ENCODE measurements at places on chromosomes 16 and 17. TPM values are rescaled to one million over a fixed set of nuclear protein-coding genes. Genes with fewer than 3 reads are reported as not detected.

- no peak for DNase-seq
- peaks cover 6% of the 10 kb centered on the region for H3K4me1 ChIP-seq
- no peak overlapping the region for H3K4me3 ChIP-seq
- no peaks in the 10 kb centered on the region for H3K27me3 ChIP-seq
- H3K36me3 ChIP-seq = no peaks in the 10 kb centered on the region
- H3K27ac ChIP-seq = no peak overlapping the region
Observed at GRCh38 chr16:49485663-49486062, 112.1 kb downstream of the C16orf78 start.

- H3K4me1 ChIP-seq = no peaks in the 10 kb centered on the region
- H3K27me3 ChIP-seq = peaks cover 3% of the 10 kb centered on the region
- no peak overlapping the region for H3K27ac ChIP-seq
Observed at GRCh38 chr17:65184235-65184959, 47.2 kb downstream of the RGS9 start.

GRCh38 chr17:8656693-8657092 lies 26.2 kb upstream of the MYH10 start:
- H3K36me3 ChIP-seq = no peaks in the 10 kb centered on the region
- H3K27me3 ChIP-seq = peaks cover 5% of the 10 kb centered on the region
- H3K4me3 ChIP-seq = no peak overlapping the region
- H3K4me1 ChIP-seq = no peaks in the 10 kb centered on the region
- no peak overlapping the region for H3K27ac ChIP-seq
- no peak for DNase-seq

GRCh38 chr17:77893144-77894044 lies 65.1 kb upstream of the TNRC6C start:
- no peaks in the 10 kb centered on the region for H3K27me3 ChIP-seq
- peaks cover 1% of the 10 kb centered on the region for H3K4me1 ChIP-seq
- H3K4me3 ChIP-seq = no peak overlapping the region
- no peak overlapping the region for H3K27ac ChIP-seq
- H3K36me3 ChIP-seq = no peaks in the 10 kb centered on the region

- H3K4me1 ChIP-seq = peaks cover 37% of the 10 kb centered on the region
- H3K27me3 ChIP-seq = no peaks in the 10 kb centered on the region
- DNase-seq = no peak
- H3K4me3 ChIP-seq = no peak overlapping the region
Observed at GRCh38 chr17:57350266-57350665, 93.9 kb downstream of the MSI2 start.

- no peaks in the 10 kb centered on the region for H3K36me3 ChIP-seq
- H3K27ac ChIP-seq = no peak overlapping the region
- H3K4me1 ChIP-seq = no peaks in the 10 kb centered on the region
Observed at GRCh38 chr16:72474501-72475123, 302.7 kb upstream of the PMFBP1 start.

GRCh38 chr17:49196520-49196919 lies 13.9 kb downstream of the GNGT2 start:
- no peaks in the 10 kb centered on the region for H3K36me3 ChIP-seq
- no peaks in the 10 kb centered on the region for H3K4me1 ChIP-seq
- no peak for DNase-seq
- H3K4me3 ChIP-seq = no peak overlapping the region

GRCh38 chr16:73610160-73610559 lies 562.2 kb upstream of the ZFHX3 start:
- no peaks in the 10 kb centered on the region for H3K36me3 ChIP-seq
- no peak overlapping the region for H3K27ac ChIP-seq
- no peaks in the 10 kb centered on the region for H3K27me3 ChIP-seq
- DNase-seq = no peak

DNA sequence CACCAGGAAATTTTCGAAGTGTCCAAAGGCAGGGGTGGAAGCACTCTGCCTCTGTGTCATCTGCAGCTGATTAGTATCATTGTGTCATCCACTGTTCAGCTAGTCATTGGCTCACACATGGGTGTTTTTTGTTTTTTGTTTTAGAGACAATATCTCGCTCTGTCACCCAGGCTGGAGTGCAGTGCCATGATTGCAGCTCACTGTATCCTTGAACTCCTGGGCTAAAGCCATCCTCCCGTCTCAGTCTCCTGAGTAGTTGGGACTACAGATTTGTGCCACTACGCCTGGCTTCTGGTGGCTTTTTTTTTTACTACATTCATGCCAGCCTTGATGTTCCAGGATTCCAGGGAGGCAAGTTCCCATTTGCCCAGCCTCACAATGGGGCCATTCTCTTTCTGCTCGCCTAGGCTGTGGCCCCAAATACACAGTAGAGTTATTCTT lies 32.5 kb upstream of the MYO18A start:
- no peaks in the 10 kb centered on the region for H3K36me3 ChIP-seq
- H3K27me3 ChIP-seq = no peaks in the 10 kb centered on the region
- H3K27ac ChIP-seq = no peak overlapping the region
- no peak for DNase-seq
- no peaks in the 10 kb centered on the region for H3K4me1 ChIP-seq

DNA sequence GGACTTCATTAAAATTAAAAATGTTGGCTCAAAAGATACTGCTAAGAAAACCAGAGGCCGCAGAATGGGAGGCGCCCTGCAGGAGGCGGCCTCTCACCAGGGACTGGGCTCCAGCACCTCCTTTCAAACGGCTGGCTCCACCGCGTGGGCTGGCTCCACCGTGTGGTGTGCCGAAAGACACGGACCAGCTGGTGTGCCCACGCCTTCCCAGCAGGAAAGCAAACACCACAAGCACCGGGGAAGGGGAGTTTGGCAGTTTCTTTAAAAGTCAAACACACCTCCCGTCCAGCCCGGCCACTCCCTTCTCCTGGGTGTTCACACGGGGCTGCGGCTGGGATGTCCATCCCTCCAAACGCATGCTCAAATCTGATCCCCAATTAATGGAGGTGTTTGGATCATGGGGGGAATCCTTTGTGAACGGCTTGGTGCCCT lies 13.9 kb downstream of the HAGH start:
- no peak overlapping the region for H3K27ac ChIP-seq
- H3K4me1 ChIP-seq = no peaks in the 10 kb centered on the region
- no peaks in the 10 kb centered on the region for H3K27me3 ChIP-seq
- no peak overlapping the region for H3K4me3 ChIP-seq
- H3K36me3 ChIP-seq = peaks cover 66% of the 10 kb centered on the region

DNA sequence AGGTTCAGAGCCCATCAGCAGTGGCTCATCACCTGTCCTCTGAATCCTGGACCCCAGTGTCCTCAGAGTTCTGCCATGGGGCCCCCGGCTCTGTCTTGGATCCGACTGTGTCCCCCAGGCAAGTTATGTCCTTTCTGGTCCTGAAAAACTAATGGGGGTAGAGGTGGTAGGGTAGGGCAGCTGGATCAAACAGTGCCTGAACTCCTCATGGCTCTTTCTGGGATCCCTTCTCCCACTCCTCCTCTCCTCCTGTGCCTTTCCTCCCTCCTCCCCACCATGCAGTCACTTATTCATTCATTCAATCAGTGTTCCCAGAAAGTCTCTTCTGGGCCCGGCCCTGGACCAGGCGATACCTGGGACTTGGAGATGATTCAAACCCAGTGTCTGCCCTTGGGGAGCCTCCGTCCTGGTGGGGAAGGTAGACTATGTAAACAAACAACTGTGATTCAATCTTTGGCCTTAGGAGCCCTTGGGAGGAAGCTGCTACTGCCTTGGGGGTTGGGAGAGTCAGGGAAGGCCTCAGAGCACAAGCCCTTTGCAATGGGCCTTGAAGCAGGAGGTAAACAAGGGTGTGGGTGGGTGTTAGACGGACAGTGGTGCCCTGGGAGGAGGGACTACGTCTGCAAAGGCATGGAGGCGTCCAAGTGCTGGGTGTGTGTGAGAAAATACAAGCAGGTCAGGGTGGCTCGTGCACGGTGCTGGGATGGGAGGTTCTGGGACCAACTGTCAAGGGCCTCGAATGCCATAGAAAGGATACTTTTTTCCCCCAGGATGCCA lies 6.4 kb upstream of the FAM83G start:
- no peak overlapping the region for H3K27ac ChIP-seq
- no peaks in the 10 kb centered on the region for H3K4me1 ChIP-seq
- peak; percentile 7 for DNase-seq
- no peak overlapping the region for H3K4me3 ChIP-seq
- no peaks in the 10 kb centered on the region for H3K36me3 ChIP-seq
- no peaks in the 10 kb centered on the region for H3K27me3 ChIP-seq

DNA sequence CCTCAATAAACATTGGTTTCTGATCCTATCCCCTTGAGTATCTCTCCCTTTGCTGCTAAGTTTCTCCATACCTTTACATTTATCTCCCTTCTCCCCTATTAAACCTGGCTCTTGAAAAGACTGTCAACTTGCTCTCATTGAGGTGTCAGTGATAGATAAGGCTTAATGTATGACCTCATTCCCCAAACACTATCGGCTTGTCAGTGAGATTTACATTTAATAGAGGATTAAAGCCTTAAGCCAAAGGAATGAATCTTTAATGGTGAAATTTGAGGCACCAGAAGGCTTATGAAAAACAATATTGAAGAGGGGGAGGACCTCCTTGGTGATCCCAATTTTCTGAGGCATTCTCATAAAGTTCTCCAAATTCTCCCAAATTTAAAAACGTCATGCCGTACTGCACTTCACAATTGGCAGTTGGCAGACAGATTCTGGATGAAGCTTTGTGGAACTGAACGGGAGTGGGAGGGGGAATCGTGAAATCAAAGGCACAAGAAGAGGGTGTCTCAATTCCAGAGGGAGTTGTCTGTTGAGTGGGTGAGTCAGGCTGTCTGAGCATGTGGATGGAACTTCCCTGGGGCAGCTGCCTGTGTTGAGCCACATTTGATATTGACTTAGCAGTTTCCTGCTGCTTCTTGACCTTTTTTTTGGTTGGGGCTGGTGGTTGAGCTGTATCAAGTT lies 478.8 kb downstream of the NPIPA7 start:
- no peak overlapping the region for H3K27ac ChIP-seq
- no peak for DNase-seq
- H3K4me3 ChIP-seq = no peak overlapping the region
- H3K27me3 ChIP-seq = no peaks in the 10 kb centered on the region
- H3K4me1 ChIP-seq = no peaks in the 10 kb centered on the region

- H3K36me3 ChIP-seq = peaks cover 4% of the 10 kb centered on the region
- no peaks in the 10 kb centered on the region for H3K27me3 ChIP-seq
- no peaks in the 10 kb centered on the region for H3K4me1 ChIP-seq
- peak; percentile 44 for DNase-seq
- no peak overlapping the region for H3K27ac ChIP-seq
- no peak overlapping the region for H3K4me3 ChIP-seq
Observed at GRCh38 chr16:870856-871561, 70.5 kb upstream of the GNG13 start.

DNA sequence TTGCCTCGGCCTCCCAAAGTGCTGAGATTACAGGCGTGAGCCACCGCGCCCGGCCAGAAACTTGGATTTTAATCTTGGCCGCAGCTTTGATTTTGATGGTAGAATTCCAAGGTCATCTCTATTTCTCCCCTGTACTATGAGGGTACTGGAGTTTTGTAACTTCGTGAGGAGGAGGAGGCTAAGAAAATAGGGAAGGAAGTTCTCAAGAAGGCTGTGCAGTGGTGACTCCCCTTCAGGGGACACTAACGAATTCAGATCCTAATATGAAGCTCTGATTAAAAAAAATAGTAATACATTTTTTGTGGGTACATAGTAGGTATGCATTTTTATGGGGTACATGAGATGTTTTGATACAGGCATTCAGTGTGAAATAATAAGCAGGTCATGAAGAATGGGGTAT lies 55.9 kb downstream of the LDHD start:
- H3K36me3 ChIP-seq = no peaks in the 10 kb centered on the region
- H3K4me3 ChIP-seq = no peak overlapping the region
- peaks cover 60% of the 10 kb centered on the region for H3K4me1 ChIP-seq
- peak overlapping the region; percentile 12 for H3K27ac ChIP-seq
- H3K27me3 ChIP-seq = no peaks in the 10 kb centered on the region
- DNase-seq = no peak

DNA sequence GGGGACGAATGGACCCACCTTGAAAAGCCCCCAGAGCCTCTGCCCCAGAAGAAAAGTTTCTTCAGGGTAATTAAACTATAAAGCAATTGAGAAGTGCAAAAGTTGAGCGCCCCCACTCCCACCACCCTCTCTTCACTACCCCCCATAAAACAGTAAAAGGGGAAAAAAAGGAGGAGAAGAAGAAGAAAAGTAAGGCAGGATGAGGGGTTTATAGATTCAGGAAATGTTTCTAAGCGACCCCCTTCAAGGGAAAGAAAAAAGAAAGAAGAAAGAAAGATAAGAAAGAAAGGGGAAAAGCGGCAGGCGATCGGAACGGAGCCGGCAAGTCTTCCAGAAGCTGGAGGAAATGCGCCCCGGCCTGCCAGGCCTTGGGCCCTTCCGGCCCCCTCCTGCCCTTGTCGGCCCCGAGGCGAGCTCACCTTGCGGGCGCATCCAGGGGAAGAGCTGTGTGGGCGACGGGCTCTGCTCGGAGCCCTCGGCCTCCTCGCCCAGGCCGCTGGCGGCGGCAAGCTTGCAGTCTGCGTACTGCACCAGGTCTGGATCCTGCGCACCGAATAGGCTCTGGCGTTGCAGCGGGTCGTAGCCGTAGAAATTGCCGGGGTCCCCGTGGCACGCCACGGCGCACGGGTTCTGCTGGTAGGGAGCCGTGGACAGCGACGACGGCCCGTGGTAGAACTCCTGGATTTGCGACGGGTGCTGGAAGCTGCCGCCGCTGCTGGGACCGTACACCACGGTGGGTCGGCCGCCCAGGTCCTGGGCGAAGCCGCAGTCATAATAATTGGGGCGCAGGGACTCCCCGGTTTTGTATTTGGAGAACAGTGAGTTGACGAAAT lies 1.0 kb downstream of the HOXB8 start:
- peaks cover 17% of the 10 kb centered on the region for H3K4me1 ChIP-seq
- peak overlapping the region; percentile 77 for H3K4me3 ChIP-seq
- peaks cover 62% of the 10 kb centered on the region for H3K27me3 ChIP-seq
- no peaks in the 10 kb centered on the region for H3K36me3 ChIP-seq

GRCh38 chr17:82019690-82020571 lies 2.7 kb downstream of the CENPX start:
- DNase-seq = peak; percentile 68
- H3K27me3 ChIP-seq = no peaks in the 10 kb centered on the region
- peaks cover 48% of the 10 kb centered on the region for H3K4me1 ChIP-seq
- no peak overlapping the region for H3K27ac ChIP-seq

- H3K27me3 ChIP-seq = no peaks in the 10 kb centered on the region
- no peaks in the 10 kb centered on the region for H3K4me1 ChIP-seq
- DNase-seq = no peak
- H3K36me3 ChIP-seq = no peaks in the 10 kb centered on the region
- H3K27ac ChIP-seq = no peak overlapping the region
Observed at GRCh38 chr16:27564224-27564623, 14.3 kb downstream of the KATNIP start.

- H3K4me3 ChIP-seq = peak overlapping the region; percentile 94
- H3K27ac ChIP-seq = no peak overlapping the region
- H3K36me3 ChIP-seq = peaks cover 3% of the 10 kb centered on the region
- H3K27me3 ChIP-seq = no peaks in the 10 kb centered on the region
- DNase-seq = no peak
Observed at GRCh38 chr16:69133373-69133954, 1.0 kb downstream of the UTP4 start.

GRCh38 chr17:51685287-51685909 lies 425.1 kb downstream of the UTP18 start:
- no peaks in the 10 kb centered on the region for H3K27me3 ChIP-seq
- DNase-seq = no peak
- no peaks in the 10 kb centered on the region for H3K36me3 ChIP-seq

- H3K27ac ChIP-seq = no peak overlapping the region
- no peak for DNase-seq
- H3K4me1 ChIP-seq = no peaks in the 10 kb centered on the region
Observed at GRCh38 chr17:32311028-32311536, 30.9 kb downstream of the C17orf75 start.

Gene PPP1R9B
- 20.6 TPM for total RNA-seq

Gene CA5A
- total RNA-seq = not detected

Gene TPSG1
- not detected for total RNA-seq

Gene STARD3
- total RNA-seq = 22.5 TPM

Measured in psoas muscle (tissue), 8 donors.